ENCODE measurements at places on chromosomes 16 and 17.

DNA sequence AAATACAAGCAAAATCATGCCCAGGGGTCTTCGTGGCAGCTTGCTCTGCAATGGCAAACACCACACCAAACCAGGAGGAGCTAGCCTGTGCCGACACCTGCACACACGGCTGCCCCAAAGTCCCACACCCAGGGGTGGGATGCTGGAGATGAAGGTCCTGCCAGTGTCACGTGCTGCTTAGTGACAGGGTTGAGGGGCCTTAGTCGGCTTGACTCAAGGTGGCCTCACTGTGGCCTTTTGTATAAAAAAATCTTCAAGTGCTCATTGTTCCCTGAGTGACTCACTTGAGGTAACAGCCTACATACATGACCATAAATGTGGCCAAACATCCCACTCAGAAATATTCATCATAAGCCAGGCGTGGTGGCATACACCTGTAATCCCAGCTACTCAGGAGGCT is 7.3 kb downstream of the TRIM65 start:
- no peak for DNase-seq

DNA sequence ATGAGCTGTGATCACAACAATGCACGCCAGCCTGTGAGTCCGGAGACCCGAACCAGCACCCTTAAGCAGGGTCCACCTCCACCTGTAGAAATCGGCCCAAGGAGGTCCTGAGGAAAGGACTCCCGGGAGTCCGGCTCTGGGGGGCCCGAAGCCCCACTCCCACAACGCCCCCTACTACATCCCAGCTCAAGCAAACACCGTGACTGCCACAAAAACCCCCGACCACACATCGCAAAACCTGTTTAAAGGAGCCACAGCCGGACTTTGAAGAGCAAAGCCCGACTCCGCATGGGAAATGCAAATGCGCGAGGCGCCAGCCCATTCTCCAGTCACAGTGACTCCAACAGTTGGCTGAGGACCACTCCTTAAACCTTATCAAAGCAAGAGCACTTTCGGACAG is 682.4 kb downstream of the KCNJ18 start:
- no peak for DNase-seq

- DNase-seq: no peak
Measured at GRCh38 chr17:68399638-68400403, 57.5 kb downstream of the WIPI1 start.

- DNase-seq: no peak
Measured at GRCh38 chr16:52469091-52469490, 77.9 kb downstream of the TOX3 start.

DNA sequence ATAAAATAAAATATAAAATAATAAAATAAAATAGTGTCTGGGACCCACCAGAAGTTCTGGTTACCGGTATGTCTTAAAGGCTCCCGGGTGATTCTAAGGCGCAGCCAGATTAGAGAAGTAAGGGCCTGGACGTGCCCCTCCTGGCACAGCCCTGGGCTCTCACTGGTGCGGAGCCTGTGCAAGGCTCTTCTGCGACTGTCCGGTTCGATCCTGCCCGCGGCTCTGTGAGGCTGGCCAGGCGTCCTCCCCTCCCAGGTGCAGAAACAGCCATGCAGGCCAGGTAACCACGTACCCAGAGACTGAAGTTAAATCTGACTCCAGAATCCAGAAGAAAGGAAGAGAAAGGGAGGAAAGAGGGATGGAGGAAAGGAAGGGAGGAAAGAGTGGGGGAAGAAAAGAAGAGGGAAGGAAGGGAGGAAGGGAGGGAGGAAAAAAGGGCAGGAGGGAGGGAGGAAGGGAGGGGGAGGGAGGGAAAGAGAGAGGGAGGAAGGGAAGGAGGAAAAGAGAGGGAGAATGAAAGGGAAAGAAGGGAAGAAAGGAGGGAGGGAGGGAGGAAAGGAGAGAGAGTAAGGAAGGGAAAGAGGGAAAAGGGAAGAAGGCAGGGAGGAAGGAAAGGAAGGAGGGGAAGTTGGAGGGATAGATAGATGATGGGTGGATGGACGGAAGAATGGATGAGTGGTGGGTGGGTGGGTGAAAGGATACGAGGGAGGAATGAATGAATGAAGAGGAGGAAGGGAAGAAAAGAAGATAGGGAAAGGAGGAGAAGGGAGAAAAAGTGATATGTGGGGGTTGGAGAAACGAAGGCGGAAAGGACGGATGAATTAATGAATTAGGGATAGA is 42.3 kb downstream of the C16orf82 start:
- no peak for DNase-seq

GRCh38 chr16:27879601-27880247 is 183.8 kb downstream of the GSG1L start:
- no peak for DNase-seq

DNA sequence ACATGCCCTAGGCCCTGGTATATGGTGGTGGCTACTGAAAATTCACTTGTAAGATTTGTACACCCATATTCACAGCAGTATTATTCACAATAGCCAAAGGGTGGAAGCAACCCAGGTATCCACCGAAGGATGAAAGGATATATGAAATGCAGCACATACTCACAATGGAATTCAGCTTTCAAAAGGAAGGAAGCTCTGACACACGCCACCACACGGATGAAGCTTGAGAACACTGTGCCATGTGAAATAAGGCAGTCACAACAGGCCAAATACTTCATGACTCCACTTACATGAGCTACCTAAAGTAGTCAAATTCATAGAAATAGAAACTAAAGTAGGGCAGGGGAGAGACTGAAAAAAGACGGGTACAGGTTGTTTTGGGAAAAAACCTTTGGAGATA is 2.9 kb downstream of the XPO6 start:
- DNase-seq: no peak

- DNase-seq: peak; percentile 36
Measured at GRCh38 chr16:29811896-29812665, at the start of gene PRRT2. TSS of gene PRRT2 (plus strand) at chr16:29812193. CDS start at chr16:29813055, 862 bp downstream.

GRCh38 chr16:81740169-81740568 is 38.9 kb upstream of the PLCG2 start:
- no peak for DNase-seq

DNA sequence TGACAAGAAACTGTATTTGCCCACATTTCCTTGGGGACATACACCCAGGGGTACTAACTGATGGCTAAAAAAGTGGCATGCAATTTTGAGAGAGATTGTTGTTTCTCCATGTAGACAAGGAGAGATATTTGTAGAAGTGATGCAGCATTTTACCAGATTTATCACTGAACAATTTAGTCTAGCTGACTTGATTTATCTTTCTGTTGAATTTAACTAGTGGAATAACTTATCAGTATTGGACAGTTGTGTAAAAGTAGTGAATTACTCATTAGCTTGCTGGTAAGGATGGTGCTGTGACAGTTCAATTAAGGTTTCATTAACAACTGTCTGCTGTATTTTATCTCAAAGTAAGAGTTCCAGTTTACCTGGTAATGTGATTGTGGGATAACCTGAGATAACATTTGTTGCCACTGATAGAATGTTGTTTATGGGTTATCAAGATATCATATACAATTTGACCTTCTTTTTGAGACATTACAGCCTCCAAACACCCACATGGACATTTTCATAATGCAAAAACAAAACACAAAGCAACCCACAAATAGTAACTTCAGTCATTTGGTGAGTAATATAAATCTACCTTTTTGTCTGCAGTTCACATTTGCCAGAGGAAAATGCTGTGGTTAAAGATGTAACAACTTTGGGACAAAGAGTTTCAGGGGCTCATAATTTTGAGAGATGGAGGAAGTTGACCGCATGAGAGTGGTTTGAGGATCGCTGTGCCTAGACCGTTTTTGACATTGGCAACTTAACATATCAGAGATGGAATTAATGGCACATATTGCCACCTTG is 3.8 kb downstream of the NLK start:
- DNase-seq: no peak

GRCh38 chr16:1008085-1008484 is 26.5 kb downstream of the SOX8 start:
- DNase-seq: no peak

GRCh38 chr16:58127033-58127556 is 2.1 kb downstream of the CFAP20 start:
- no peak for DNase-seq

- DNase-seq: no peak
Measured at GRCh38 chr16:10088380-10088793, 93.8 kb downstream of the GRIN2A start.

GRCh38 chr16:82509691-82510430 is 116.9 kb upstream of the CDH13 start:
- no peak for DNase-seq

DNA sequence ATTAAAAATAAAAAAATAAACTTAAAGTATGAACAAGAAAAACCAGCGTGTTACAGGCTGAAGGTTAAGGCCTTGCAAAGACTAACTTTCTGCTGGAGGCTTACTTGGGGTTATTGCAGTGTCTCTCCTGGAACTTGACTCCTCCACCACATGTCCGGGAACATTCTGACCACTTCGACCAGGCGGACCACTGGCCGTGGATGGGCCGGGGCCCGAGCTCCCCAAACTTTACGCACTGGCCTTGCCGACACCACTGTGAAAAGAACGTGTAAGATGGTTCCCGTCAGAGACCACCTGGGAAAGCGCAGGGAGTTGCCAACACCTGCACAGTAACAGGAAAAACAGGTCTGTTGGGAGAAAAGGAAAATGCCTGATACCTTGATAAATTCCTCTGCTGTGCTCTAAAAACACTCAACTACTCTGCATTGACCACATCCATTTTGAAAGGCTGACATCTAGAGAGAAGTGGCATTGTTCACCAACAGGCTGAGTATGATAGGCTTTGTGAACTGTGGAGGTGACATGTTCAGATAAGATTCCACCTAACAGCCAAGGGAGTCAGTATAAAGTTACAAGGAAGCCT is 99.1 kb downstream of the ADAMTS18 start:
- no peak for DNase-seq

- no peak for DNase-seq
Measured at GRCh38 chr16:55280587-55280986, 43.4 kb upstream of the IRX6 start.

- DNase-seq: no peak
Measured at GRCh38 chr17:46878055-46878454, 26.7 kb downstream of the WNT9B start.

GRCh38 chr16:12375046-12375740 is 398.7 kb downstream of the SNX29 start:
- no peak for DNase-seq

GRCh38 chr17:64785011-64785421 is 122.9 kb upstream of the SMURF2 start:
- DNase-seq: no peak

DNA sequence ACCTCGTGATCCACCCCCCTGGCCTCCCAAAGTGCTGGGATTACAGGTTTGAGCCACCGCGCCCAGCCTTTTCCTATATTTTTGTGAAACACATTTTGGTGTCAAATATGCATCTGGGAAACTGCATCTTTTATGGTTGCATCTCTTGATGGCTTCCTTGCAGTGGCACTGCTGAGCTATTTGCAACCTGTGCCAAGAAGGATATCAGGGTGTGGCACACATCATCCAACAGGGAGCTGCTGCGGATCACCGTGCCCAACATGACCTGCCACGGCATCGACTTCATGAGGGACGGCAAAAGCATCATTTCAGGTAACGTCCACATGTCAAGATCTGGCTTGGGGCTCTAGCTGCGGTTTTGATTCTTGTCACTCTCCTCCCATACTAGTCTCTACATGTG is 16.8 kb upstream of the USP43 start:
- DNase-seq: no peak

DNA sequence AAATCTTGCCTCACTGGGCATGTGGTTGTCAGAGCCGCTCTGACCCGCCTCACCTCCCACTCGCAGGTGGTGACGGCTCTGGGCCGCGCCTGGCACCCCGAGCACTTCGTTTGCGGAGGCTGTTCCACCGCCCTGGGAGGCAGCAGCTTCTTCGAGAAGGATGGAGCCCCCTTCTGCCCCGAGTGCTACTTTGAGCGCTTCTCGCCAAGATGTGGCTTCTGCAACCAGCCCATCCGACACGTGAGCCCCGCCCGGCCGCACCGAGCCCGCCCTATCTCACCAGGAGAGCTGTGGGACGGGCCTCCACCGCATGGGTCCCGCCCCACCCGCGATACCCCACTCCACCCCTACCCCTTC is 4.0 kb downstream of the TGFB1I1 start:
- no peak for DNase-seq

- no peak for DNase-seq
Measured at GRCh38 chr16:71338632-71339031, 19.9 kb upstream of the CALB2 start.

- DNase-seq: no peak
Measured at GRCh38 chr16:69812688-69813014, 50.5 kb downstream of the WWP2 start.

- no peak for DNase-seq
Measured at GRCh38 chr16:66895999-66896398, 15.7 kb downstream of the PDP2 start.

- no peak for DNase-seq
Measured at GRCh38 chr17:80786470-80786869, 205.2 kb upstream of the CHMP6 start.

- no peak for DNase-seq
Measured at GRCh38 chr16:8854298-8854948, 14.4 kb downstream of the CARHSP1 start.

DNA sequence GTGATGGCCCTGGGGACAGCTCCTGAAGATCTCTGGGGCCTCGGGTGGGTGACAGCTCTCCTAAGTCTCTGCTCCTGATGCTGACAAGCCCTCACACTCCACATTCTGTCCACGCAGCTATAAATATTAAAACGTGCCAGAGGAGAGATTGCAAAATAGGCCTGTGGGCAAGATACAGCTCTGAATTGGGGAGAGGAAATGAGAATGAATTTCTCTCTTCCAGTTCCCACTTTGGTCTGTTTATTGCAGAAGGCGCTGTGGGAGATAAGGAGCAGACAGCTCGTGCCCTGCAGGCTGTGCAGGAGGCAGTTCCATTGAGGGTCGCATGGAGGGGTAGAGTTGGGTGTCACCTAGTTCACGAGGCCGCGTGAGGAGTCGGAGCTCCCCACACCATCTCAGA is 87.5 kb upstream of the SDK2 start:
- no peak for DNase-seq

- DNase-seq: no peak
Measured at GRCh38 chr17:5069724-5070123, 8.5 kb upstream of the ZFP3 start.

- DNase-seq: no peak
Measured at GRCh38 chr16:27238016-27238587, 30.5 kb downstream of the NSMCE1 start.

- no peak for DNase-seq
Measured at GRCh38 chr16:46768809-46769208, 20.7 kb upstream of the MYLK3 start.

- DNase-seq: no peak
Measured at GRCh38 chr17:83012868-83013778, 66.3 kb upstream of the METRNL start.

- no peak for DNase-seq
Measured at GRCh38 chr16:84176192-84177053, 10.4 kb downstream of the TAF1C start.
